ENCODE measurements at places on chromosomes 4 and X.

GRCh38 chr4:41213625-41214135, 662 bp downstream of the APBB2 start:
- DNase-seq, result no peak

DNA sequence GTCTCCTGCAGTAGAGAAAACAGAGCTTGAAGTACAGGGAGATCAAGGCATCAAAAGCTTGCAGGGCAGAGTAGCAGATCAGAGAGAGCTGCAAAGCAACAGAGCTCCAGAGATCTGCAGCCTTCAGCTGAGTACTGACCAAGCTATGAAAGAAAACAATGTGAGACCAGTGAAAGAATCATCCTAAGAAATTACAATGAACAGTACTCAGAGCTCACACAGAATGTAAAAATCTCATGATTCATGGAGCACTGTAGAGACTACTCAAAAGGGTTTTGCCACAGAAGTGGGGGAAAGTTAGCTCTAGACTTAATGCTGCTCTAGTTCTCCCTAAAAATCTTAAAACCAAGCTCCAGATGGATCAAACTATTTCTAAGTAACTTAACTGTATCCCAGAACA, 80.0 kb upstream of the MAB21L2 start:
- DNase-seq, result no peak

- DNase-seq, result no peak
Measured at GRCh38 chr4:182918044-182918607, 940 bp upstream of the DCTD start.

DNA sequence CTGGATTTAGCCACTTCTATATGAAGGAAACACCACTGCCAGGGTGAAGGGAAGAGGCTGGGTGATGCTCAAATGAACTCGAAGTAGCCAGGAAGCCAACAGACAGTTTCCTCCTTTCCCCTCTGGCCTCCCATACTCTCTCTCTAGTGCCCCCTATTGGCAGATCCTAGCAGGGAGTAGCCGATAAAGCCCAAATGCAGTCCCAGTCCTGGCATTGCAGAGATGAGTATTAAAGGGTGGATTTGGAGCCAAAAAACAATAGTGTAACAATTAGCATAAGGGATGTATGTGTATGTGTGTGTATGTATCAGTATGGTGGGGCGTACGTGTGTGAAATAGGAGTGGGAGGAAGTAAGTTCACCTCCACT, 213.8 kb upstream of the LDB2 start:
- no peak for DNase-seq

GRCh38 chrX:9163214-9163709, 129.3 kb upstream of the FAM9B start:
- no peak for DNase-seq

GRCh38 chr4:103853627-103854026, 133.8 kb upstream of the TACR3 start:
- DNase-seq, result no peak

DNA sequence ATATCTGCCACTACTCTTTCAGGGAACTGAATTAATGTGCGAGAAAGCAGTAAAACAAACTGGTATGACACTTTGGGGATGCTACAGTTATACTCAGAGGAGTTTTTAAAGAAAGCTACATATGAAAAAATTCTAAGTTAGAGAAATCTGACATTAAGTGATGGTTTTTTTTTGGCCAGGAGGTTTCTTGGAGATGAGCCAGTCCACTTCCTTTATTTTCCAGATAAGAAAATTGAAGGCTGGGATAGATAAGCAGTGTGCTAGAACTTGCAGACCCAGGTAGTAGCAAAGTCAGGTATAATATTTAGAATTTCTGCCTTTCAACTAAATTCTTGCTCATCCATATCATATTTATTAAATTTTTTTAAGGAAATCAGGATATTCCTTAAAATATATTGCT, 106.8 kb downstream of the FAT4 start:
- no peak for DNase-seq

DNA sequence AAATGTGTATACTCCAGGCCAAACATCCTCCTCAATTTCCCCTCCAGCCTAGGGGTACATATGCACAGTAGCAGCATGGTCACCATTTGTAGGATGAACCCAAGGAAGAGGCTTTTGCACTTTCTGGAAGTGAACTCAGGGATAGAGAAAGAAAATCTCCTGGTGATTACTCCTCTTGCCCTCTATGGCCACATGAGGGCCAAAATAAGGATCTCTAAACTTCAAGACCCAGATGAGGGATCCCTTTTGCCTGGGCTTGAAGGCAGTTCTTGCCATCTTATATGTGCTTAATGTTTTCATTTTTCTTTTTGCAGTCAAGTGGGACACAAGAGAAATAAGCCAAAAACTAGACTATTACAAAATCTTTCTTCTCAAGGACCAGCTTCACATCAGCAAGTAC, 29.5 kb upstream of the MUC7 start:
- DNase-seq, result no peak

DNA sequence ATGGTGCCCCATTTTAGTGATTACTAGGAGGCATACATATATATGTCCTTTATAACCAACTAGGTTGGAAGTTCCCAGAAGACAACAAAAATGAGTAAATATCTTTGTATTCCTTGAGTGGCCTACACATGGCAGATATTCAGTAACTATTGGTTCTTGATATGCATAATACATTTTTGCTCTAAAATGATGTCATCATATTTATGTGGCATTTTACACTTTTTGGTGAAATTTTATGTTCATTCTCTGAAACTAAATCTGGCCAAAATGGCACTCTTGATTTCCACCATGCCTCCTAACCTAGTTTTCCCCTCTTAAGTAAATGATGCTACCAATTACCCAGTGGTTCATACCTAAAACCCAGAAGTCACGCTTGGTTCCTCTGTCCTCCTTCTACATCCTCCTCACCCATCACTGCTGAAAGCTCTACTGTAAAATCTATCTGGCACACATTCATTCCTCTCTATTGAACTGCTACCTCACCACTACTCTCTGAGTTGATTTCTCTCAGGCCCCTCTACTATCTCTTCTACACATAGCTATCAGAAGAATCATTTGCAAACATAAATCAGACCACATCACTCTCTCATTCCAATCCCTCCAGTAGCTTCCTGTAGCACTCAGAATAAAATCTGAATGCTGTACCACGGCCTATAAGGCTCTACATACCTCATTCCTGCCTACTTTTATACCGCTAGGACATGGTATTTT, 13.4 kb downstream of the SLC10A7 start:
- DNase-seq, result no peak

DNA sequence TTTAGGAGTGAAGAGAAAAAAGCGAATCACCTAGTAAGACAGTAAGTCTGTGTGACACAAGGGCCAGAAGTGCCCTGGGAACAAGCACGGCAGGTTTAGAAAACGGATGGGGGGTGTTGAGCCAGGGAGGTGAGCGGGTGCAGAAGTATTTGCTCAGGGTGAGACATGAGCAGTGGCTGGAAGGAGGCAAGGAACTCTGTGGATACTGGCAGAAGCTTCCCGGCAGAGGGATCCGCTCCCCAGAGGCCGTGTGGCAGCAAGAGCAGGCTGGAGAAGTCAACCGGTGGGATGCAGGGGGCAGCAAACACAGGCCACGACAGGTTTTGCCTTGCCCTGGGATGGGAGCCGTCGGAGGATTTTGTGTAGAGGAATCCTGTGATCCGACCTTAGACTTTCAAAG, 2.3 kb upstream of the UVSSA start:
- no peak for DNase-seq

DNA sequence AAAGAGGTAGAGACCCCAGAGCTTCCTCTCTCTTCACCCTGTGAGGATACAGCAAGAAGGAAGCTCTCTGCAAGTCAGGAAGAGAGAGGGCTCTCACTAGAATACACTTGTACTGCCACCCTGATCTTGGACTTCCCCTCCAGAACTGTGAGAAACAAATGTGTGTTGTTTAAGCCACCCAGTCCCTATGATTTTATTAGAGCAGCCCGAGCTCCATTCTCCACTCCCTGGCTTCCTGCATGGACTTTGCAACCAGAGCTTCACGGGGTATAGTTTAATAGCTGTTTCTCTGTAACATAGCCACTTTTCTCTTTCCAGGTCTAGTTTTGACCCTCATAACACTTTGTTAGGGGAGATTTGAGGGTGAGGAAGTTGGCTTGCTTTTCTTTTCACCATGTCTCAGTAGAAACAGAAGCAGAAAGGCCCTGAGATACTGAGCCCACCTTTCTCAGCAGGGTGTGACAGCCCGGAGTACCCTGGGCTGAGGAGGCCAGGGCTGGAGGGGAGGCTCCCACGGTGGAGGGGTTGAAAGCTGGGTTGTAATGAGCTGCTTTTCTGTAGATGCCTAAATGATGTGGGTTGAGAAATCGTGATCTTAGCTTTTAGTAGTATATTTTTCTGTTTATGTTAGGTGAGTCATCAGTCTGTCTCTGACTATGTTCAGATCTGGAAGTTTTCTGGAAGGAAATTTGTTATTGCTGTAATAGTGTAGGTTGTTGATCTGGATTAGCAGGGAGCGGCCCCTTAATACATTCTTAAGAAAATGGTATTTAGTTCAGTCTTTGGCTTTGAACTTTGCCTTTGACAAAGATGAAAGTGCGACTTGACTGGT, 118.6 kb downstream of the PTTG2 start:
- DNase-seq, result no peak

DNA sequence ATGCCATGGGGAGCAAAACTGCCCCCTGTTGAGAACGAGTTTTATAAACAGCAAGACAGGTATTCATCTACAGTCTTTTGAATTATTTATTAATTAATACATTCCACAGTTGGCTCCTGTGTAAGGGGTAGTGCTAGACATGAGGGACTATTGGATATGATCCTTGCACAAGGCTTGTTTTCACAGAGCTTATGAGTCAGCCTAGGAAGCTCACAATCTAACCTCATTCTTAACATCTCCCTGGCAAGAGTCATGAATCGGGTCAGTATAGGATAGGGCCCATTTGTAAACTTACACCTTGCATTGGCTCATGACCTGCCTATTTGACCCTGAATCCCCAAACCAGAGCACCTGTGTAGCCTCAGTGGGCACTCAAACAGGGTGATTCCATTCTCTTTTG, 209.1 kb upstream of the HCCS start:
- DNase-seq, result no peak

GRCh38 chr4:109739547-109739946, 9.7 kb upstream of the PLA2G12A start:
- no peak for DNase-seq

DNA sequence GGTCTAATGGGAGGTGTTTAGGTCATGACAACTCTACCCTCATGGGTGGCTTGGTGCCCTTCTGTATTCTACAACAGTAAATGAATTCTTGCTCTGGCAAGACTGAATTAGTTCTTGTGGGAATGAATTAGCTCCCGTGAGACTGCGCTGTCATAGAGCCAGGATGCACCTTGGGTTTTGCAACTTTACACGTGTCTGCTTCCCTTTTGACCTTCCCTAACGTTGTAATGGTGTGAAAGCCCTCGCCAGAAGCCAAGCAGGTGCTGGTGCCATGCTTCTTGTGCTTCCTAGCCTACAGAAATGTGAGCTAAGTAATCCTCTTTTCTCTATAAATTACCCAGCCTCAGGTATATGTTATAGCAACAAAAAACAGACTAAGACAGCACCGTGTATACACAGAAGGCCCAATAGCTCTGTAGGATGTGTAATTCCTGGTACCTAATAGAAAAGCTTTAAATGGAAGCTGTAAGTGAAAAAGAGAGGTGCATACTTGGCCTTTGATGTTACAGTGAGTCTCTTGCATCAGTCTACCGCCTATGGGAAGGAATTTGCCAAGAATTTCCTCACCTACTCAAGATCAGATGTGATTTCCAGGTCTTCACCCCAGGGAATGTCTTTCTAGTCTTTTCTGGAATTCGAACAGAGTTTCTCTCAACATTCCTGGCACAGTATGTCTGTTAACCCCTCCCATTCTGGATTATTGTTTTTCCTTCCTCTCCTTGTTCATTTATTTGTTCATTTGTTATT, 3.2 kb upstream of the ENPEP start:
- no peak for DNase-seq

GRCh38 chrX:139187738-139188137, 342.8 kb upstream of the F9 start:
- DNase-seq, result no peak

DNA sequence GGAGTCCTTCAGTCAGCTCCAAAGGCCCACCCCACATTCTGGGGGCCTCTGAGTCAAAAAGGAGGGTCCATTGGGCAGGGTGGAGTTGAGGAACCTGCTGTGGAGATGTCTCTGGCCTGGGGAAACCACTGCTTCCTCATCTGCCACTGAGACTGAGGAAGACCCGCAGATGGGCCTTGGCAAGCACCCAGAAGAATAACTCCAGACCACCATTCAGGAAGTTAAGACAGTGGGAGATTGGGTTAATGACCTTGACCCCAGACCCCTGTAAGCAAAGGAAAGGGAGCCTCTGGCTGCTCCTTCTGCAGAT, 8.1 kb upstream of the HSD17B10 start:
- no peak for DNase-seq

DNA sequence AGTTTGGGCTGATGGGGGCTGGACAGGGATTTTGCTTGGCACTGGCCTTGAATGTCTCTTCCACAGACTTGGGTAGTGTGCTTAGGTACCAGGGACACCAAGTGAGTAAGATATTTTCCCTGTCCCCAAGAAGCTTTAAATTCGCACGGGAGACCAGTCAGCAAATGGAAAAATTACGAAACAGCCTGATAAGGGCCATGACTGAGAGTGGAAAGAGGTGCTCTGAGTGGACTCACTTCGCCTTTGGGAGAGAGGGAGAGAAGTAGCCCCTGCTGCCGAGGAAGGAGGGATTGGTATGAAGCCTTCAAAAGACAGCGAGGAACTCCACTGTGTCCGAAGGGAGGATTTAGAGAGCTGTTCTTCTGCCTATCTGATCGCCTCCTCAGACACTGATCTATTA, 2.6 kb downstream of the LSM6 start:
- no peak for DNase-seq

GRCh38 chr4:99047710-99048109, 40.9 kb downstream of the ADH5 start:
- DNase-seq, result no peak

DNA sequence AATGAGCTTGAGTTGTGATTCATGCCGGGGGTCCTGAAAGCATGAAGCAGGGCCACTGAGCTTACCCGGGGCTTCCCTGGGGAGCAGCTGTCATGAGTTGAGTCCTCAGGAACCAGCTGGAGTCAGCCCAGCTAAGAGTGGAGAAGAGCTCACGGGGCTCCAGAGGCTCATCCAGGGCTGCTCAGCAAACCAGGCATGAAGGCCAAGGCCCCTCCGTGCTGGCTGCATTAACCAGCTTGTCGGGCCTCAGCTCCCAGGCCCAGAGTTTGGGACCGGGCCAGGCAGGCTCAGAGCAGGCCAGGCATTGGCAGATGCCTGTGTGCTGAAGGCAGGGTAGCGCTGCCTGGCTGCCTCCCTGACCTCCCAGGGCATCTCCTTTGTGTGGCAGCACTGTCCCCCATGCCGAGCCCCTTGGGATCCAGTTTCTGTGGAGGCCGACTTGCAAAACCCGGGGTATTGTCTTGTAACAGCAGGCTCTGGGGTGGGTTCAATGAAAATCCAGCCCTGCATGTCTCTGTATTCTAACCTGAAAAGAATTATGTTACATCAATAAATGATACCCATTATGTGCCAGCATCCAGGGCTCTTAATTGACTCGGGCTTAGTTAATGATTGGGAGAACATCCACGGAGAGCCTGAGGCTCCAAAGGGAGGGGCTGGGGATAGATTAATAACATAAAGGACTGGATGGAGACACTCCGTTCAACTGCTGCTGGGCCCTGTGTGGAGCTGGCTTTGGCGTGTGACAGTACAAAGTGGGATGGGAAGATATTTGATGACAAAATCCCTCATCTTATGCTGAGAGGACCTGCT, 68.0 kb upstream of the MSX1 start:
- no peak for DNase-seq

GRCh38 chr4:118270492-118270891, 82.3 kb downstream of the PRSS12 start:
- DNase-seq, result no peak

- no peak for DNase-seq
Measured at GRCh38 chr4:5933116-5933515, 40.2 kb upstream of the CRMP1 start.
